ENCODE measurements at places on chromosomes 3 and 15. TPM values are rescaled to one million over a fixed set of nuclear protein-coding genes. Genes with fewer than 3 reads are reported as not detected.

Gene SPRED1
- total RNA-seq, result 1.2 TPM

Gene LRRC2
- total RNA-seq, result not detected

Gene MCF2L2
- 1.5 TPM for total RNA-seq

Gene PEX5L
- total RNA-seq, result not detected

Gene ZIC1
- not detected for total RNA-seq

Gene RBMS3
- not detected for total RNA-seq

Gene PIK3CA
- total RNA-seq, result 61.8 TPM

Gene GASK1A
- 0.15 TPM for total RNA-seq

Gene SEC11A
- total RNA-seq, result 69.8 TPM

Gene NSUN3
- 25.7 TPM for total RNA-seq

Gene FBXO40
- total RNA-seq, result not detected

Gene CFAP100
- not detected for total RNA-seq

Gene PATL2
- total RNA-seq, result 60.5 TPM

Gene SMCO1
- not detected for total RNA-seq

Gene FBLN2
- total RNA-seq, result 3.6 TPM

Data from B cell (primary cell).